ENCODE measurements at places on chromosomes 7 and 10.

DNA sequence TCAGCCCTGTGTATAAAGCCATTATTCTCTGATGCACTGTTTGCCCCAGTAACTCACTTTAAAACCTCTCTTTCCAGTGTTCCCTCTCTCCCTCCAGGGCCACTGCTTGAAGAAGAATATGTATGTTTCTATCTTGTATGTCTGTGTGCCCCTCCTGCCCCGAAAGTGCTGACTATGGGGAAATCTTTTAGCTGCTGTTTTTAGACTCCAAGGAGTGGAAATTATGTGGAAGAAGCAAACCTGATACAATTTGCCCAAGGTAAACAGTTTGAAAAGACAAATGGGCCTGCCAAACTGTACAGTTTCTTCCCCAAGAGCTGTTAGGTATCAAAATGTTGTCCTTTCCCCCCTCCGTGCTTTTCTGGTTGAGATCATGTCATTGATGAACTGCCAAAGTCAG is 3.4 kb downstream of the ADRA2A start:
- ATAC-seq, result no peak

DNA sequence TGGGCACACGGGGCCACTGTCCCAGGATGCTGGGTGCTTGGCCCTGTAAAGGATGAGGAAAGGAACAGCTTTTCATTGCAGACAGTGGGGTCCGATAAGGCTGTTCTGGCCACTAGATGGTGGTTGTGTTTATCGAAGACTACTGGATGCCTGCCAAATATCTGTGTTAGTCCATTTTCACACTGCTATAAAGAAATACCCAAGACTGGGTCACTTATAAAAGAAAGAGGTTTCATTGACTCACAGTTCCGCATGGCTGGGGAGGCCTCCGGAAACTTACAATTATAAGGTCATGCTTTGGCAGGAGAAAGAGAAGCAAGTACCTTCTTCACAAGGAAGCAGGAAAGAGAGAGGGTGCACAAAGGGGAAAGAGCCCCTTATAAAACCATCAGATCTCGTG is 32.2 kb upstream of the GARS1 start:
- no peak for ATAC-seq

GRCh38 chr10:42630537-42631134 is 7.7 kb downstream of the ZNF33B start:
- ATAC-seq, result no peak

- no peak for ATAC-seq
Observed at GRCh38 chr7:70586822-70587221, 545.1 kb upstream of the GALNT17 start.

GRCh38 chr10:99658622-99659030 is 683 bp upstream of the ENTPD7 start:
- no peak for ATAC-seq

DNA sequence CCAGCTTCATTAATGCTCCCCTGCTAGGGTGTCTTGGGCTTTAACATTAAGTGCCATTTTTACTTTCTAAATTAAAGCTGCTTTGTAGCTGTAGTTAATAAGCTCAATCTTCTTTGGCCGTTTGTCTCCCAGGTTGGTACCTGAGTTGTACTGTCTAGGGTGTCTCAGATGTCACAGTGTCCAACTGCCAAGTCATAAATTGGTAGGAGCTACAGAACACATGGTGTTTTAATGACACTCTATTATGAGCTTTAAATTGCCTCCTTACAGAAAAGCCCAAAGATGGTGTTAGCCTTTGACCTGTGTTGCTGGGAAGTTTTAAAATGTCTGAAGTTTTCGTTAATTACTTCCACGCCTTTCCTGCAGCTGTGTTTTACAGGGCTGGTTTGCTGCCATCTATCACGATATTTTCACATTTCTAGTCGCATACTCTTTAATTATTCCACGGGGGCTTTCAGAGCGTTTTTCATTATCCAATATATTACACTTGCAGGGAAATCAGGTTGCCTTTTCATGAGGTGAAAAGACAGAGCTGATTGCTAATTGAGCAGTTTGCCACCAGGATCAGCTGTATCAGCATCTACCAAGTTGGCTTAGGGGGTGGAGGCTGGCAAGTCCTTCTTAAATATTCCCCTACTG is 247.8 kb upstream of the PLPP4 start:
- ATAC-seq, result no peak

DNA sequence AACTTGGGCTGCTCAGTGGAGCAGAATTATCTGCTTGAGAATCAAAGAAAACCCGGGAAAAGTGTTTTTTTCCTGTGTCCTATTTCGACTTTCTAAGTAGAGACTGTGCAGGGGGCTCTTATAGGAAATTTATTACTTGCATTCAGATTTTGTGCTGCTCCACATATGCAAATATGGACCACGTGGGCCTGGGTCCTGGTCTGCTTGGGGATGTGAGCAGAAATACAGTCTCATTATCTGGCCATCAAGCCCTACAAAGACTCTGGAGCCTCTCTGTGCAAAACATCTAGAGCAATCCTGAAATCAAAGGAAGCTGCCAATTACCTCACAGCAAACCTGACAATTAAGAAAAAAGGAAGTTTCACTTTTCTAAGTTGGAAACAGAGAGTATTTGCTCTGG is 216.9 kb downstream of the LRMDA start:
- no peak for ATAC-seq

DNA sequence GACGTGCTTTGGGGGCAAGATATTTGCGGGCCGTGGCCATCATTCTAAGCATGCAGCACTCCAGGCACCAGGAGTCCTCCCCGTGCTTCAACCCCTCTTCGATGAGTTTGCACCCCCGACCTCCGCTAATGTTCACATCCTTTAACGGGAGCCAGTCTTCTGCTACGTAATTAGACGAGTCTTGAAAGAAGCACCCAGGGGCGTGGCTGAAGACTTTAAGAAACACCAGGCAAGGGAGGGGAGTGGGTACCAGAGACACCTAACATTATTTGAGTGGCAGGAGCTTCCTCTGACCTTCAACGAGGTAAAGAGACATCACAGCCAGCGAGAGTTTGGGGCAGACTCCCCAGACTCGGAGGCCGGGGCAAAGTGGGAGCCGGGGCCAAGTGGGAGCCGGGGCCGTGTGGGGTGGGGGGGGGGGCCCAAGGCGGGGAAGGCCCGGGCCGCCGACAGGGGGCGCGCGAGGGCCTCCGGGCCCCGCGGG is 31.1 kb upstream of the TOMM7 start:
- ATAC-seq, result no peak

- no peak for ATAC-seq
Observed at GRCh38 chr7:82335001-82335400, 108.6 kb downstream of the CACNA2D1 start.

GRCh38 chr10:95814011-95814727 is 58.2 kb downstream of the ENTPD1 start:
- ATAC-seq, result peak; percentile 79

DNA sequence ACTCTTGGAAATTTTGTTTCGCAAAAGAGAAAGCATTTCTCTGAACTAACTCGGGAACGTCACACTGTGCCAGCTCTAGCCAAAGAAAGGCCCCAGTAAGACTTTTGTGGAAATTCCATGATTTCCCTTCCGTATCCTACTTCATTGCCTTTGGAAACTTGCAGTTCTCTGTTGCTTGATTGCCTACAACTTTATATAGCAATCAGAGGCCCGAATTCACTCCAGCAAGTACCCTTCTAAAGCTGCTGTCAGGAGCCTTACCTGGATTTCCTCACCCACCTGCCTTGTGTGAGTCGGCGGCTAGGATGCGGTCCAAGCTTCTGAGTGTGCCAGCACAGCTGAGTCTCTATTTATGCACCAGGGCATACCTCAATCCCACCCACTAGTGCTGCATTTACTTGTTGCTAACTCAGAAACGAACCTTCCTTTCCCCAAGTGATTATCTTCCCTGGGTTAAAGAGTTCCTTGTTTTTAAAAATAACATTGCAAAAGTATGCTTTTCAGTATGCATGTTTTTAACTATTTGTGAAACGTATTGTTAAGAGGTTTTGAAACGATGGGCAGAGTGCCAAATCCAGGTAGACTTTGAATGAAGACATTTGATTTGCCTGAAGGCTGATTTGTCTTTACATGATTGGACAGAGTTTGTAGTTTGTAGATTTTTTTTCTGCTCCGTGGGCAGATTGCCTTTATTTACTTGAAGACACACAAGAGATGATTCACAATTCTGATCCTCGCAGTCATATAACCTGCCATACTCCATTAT is at the start of gene AGR2:
TSS of gene AGR2 (minus strand) at position 326 of the 766 bp plus-strand sequence. CDS start 3,203 bp downstream, outside the sequence.
- ATAC-seq, result peak; percentile 90

DNA sequence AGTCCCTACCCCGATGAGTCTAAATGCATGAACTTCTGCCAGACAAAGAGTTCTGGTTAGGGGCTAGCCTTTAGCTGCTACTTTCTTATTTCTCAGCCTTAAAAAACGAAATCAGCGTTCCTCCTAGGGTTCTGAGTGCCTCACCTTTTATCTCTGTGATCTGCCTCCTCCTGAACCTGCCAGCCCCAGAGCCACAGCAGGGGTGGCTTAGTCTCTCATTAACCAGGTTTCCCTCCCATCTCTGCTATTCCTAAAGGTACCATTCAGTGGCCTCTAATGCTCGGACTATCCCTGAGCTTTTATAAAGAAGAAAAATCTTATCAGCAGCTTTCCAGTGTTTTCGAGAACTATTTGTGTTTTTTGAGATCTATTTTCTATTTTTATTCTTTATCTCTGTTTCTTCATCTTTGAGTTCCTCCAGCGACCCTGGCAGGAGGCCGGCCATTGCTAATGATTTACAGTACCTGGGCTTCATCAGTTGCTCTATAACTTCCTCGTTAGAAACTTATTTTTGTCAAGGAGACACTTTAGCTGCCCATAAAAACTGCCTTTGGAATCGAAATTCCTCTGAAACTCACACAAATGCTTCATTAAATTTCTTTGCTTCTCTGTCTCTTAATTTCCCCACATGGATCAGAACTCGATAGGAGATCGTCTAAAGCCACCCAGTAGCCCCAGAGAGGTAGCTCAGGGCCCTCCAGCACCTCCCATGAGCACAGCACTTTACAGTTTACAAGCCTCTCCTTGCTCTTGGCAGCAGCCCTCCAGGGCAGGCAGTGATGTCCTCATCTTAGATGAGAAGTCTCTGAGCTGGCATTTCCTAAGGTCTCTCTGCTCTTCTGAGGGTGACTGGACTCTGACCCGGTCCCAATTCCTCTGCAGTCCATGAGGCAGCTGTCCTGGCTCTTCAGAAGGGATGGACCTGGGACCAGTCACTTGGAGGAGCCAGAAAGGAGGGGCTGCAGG is 149.1 kb downstream of the EBF3 start:
- no peak for ATAC-seq

GRCh38 chr7:151423936-151424335 is 14.1 kb upstream of the WDR86 start:
- ATAC-seq, result no peak

DNA sequence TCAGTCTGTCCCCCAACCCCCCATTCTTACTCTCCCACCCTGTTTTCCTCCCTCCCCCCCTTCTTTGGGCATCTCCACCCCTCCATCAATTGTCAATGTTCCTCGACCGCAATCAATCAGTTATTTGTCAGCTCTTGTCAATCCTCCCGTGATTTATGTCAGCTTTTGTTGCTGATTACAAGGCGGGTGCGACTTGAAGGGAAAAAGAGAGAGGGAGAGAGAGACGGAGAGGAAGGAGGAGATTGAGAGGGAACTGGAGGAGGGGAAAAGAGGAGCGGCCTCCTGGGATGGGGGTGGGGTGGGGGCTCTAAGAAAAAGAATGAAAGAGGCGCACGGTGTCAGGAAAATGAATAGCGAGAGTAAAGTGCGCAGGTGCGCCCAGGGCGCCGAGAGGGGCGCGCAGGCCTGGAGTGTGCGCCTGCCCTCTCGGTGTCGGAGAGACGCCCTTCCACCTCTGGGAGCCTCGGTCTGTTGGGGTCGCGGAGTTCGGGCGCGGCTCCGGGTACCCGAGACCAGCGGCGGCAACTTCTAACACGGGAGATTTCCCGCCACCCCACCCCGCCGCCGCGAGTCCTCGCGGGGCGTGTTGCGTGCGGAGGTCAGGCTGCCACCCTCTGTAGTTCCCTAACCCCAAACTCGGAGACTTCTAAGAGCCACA is 1.1 kb upstream of the ZNF503 start:
- no peak for ATAC-seq

All from esophagus mucosa (tissue), 1 donor.